ENCODE measurements at places on chromosomes 2 and 18. TPM values are rescaled to one million over a fixed set of nuclear protein-coding genes. Genes with fewer than 3 reads are reported as not detected.
A peak's percentile ranks its signal among the peaks of the same experiment; 100 is the strongest.

Gene MBD2
- 24.9 TPM for total RNA-seq

DNA sequence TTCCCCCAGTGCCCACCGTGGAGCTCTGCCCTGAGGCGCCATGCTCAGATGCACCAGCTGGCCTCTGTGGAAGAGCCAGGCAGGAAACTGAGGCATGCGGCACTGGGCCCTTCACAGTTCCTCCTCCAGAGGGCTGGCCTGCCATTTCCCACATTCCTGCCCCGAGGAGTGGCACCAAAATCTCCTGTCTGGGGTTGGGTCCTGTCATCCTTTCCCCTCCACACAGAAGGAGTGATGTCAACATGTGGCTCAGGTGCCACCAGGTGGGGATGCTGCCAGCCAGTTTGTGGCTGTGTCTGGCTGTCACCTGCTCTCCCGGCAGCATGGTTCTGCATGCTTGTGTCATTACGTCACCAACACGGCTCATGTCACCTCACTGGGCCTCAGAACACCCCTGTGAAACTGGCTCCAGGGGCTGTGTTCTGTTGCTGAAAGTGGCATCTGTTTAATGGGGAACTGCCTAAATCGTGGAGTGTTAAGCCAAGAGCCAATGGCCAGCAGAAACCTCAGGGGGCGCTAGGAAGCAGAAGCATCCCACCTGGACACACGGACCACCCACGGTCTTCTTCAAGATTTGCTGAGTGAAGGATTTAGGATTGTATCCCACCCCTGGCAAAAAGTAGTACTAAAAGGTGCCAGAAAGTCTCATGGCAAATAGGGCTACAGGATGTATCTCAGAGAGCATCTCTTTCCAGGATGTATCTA lies 51.3 kb downstream of the ZAP70 start:
- DNase-seq, result no peak

- no peak for DNase-seq
These were observed 22.0 kb upstream of the FIGN start for GRCh38 chr2:163757814-163758213.

GRCh38 chr18:58349650-58350049 lies 279.2 kb downstream of the ALPK2 start:
- DNase-seq, result no peak

- DNase-seq, result peak; percentile 64
These were observed 14.9 kb downstream of the FBLN7 start for GRCh38 chr2:112153179-112153490.

Gene SERPINB7
- 12.6 TPM for total RNA-seq

Gene SKOR2
- total RNA-seq, result not detected

Gene SCG2
- total RNA-seq, result 10.8 TPM

Gene TEKT4
- not detected for total RNA-seq

GRCh38 chr2:70716951-70717350 lies 51.0 kb downstream of the ADD2 start:
- no peak for DNase-seq

Gene PLEKHH2
- total RNA-seq, result 2.8 TPM

DNA sequence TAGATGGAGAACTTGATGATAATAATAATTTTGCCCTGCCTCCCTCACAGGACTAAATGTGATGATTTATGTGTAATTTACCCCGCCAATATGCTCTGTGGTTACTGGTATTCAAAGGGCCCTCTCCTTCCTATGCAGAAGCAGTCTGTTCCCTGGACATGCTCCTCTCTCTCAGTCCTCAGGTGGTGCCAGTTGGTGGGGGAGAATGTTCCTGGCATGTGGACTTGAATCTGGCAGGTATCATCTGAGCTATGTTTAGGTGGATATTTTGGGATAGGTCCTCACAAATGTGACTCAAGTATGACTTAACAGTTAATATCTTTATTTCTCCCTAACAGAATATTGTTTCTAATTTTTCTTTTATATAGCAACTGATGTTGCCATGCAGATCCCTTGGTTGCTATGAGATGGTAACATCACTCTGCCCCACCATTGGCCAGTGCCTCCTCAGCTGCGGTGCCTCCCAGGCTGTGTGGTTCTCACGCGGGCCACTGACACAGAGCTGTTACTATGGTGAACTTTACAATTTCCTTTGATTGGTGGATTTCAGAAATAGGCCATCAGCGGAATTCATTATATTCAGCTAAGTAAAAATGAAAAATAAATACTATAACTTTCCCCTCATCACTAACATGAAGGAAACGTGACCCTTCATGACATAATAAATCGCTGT lies 106.7 kb upstream of the PELI1 start:
- no peak for DNase-seq

Gene ZSWIM2
- 0.06 TPM for total RNA-seq

DNA sequence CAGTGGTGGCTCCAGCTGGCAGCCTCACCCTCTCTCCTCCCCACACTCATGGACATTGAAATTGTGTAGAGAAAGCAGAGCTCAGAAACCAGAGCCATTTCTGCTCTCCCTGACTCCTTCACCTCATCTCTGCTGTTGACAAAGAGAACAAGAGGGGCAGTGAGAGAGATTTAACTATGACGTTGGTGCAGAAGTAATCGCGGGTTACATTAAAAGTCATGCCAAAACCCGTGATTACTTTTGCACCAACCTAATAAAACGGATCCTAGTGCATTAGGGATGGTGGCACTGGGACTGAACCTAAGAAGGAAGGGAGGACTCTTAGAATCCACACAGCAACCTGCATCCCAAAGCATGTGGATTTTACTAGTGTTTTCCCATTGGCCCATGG lies 113.3 kb upstream of the CDC42EP3 start:
- DNase-seq, result no peak

DNA sequence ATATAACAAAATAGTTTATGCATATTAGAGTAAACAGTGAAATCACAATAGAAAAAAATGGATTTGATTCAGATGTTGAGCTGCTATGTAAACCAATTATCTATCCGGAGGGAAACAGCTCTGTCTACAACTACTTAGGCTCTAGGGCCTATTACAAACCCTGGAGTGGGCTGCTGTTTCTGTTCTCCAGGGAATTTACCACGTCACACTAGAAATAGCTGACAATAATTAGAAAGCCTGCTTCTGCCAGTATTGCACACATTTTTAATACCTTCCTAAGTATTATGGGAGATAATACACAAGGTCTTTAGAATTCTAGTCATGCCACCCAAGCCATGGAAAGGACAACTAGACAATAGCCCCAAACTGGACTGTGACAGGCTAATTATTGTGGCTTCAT lies 411.1 kb downstream of the FIGN start:
- DNase-seq, result no peak

Gene GAL3ST2
- not detected for total RNA-seq

DNA sequence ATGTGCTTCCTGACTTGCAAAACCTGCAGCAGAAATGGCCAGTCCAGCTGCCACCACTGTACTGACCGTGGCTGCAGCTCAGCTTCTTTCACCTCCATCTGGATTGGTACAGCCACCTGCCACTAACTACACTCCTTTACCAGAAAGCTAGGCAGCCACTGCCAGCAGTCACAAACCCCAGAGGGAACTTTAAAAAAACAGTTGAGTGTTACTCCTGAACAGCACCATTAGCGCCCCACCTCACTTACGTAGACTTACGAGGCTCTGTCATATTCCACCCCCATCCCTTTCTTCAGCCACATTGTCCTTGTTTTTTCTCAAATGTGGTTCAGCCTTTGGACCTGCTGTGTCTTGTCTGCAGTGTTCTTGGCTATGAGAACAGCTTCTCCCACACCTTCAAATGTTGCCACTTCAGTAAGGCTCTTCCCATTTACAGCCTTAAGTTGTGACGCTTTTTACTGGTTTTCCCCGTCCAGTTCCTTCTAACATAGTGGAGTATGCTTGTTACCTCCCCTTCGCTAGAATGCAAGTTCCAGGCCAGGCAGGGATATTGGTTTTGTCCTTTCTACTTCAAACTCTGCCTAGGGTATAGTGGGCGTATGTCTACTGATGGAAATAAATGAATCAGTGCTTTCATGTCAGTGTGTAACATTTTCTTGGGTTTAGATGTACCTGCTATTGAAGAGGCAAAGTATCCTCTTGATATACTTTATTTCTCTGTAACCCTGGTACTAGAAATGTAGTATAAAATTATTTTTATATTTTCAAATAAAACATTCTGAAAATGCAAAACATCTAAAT lies 17.0 kb downstream of the HNRNPA3 start:
- no peak for DNase-seq

Gene TMEFF2
- total RNA-seq, result 72.6 TPM

DNA sequence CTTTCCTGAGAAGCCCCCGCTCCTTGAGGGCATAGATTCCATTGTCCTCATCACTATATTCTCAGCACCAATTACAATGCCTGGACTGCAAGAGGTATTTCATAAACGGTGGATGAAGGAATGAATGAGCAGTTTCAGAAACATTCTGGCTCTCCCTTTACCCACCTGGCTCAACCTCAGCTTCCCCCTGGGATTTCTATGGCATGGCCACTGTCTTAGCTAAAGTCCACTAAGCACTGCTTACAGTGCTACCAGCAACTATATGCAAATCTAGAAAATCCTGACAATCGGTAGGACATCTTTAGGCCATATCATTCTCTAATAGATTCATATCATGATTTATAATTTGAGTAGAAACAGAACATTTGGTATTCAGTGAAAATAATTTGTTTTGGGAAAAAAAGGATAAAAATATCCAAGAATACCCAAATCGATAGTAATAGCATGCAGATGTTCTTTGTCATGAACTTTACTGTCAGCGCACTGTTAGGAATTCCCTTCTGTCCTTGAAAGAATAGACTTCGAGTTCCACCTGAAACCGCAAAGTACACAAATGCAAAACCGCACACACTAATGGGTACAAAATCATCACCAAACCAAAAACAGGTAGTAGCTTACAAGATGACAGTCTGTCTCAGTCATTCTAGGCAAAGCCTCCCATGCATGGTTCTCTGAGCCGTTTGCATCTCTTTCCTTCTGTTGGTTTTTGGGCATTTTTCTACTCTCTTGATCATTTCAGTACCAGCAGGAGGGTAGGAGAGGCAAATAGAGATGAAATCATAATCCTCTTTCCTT lies 303.6 kb upstream of the ID2 start:
- DNase-seq, result no peak

GRCh38 chr2:173204316-173204715 lies 128.7 kb downstream of the MAP3K20 start:
- no peak for DNase-seq

DNA sequence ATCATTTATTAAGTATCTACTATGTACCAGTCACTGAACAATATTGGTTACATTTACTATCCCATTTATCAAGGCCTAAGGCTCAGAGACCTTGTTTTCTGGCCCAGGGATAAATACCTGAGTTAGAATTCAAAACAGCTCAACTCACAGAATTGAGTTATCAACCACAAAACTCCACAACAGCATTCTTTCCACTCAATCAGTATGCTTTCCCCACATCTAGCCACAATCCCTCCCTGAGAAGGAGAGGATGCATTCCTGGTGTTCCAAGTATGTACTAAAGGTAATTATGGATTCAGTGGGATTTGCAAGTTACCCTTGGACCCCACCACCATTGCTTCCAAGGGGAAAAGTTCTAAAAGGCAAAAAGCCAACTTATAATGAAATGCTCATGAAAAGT lies 104.2 kb upstream of the PID1 start:
- DNase-seq, result no peak

- no peak for DNase-seq
These were observed 43.7 kb upstream of the CAB39 start for GRCh38 chr2:230668939-230669303.

- no peak for DNase-seq
These were observed 210.0 kb downstream of the SS18 start for GRCh38 chr18:25880441-25880840.

DNA sequence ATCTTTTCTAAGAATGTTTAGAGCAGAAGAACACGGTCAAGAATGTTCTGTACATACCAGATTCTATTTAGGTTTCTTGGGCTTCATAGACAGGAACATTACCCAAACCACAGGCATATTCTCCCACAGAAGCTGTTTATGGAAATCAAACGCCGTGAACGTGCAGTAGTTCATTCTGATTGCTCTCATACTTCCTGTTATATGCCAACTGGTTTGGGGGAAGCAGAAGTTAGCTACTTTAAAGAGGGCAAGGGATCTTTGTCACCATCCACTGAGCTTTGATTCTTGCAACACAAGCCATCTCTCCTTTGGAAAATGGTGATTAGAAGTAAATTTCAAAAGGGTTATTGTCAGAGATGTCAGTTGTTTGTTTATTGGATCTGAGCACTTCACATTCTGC lies 182.2 kb upstream of the NRP2 start:
- no peak for DNase-seq

Gene KCNF1
- 0.19 TPM for total RNA-seq

DNA sequence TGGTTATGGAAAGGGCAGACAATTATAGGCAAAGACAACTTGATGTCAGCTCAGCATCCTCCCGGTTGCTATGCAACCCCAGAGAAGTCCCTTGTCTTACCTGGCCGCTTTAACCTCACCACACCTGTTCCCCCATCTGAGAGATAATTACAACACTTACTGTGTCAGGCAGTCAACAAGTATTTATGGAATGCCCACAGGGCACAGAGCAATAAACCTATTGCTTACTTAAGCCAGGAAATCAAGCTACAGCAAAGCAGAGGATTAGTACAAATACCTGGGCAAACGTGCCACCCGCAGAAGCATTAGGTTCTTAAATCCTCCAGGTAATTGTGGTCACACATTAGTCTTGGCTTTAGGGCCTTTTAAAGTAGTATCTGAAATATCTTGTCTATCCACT lies 320.4 kb upstream of the REV1 start:
- DNase-seq, result no peak

Gene GKN1
- total RNA-seq, result not detected

DNA sequence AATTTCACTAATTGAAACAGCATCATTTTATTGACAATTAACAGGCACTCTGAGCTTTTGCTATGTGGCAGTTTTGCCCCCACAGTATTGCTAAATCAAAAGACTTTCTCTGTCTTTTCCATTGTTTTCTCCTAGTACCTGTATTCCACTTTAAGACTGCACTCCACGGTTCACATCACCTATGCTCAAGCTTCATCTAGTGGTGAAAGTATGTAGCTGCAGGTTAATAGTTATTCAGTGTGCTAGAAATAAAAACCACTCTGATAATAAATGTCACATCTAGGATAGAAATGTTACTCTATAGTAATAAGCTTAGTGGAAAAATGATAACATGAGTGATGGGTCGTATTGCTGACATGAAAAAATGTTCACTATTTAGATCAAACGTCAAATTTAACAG lies 24.6 kb downstream of the ARL6IP6 start:
- no peak for DNase-seq

Gene ARHGEF4
- total RNA-seq, result not detected

Gene TSPYL6
- not detected for total RNA-seq

- no peak for DNase-seq
These were observed 481.8 kb upstream of the MEIS1 start for GRCh38 chr2:65952966-65953761.

DNA sequence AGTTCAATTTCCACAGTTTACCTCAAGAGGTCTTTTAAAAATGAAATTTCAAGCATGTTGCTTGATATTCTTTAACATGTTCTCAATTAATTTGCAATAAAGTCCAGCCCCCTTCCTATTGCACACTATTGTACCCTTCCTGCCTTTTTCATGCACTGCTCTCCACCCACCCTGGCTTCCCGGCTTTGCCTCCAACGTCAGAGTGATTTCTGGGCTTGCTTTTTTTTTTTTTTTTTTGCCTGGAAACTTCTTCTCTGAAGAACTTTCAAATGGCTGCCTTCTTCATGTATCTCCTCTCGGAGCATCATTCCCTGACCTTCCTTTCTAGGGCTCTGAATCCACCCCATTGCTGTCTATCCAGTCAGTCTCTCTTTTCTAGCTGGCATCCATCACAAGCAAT lies 24.4 kb upstream of the CYP1B1 start:
- no peak for DNase-seq

All from LHCN-M2 (cell line).